GF-D8 (cell line): ENCODE measurements at places on chromosomes 2 and 18.
A peak's percentile ranks its signal among the peaks of the same experiment; 100 is the strongest.

DNA sequence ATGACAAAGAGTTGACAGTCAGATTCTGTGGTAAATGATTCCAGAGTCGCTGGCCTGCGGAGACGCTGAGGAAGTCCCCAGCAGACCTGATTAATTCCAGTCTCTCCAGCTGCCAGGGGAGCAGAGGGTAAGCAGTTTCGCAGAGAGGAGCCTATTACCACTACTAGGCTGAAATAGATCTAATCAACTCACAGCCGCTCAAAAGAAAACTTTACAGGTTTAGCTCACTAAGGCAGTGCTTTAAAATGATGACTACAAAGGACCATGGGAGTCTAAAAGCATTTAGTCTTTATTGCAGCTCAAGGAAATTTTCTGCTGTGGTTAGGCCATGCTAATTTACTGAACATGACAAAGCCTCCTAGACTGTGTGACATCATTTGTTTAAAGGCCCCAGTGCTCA lies 445.6 kb upstream of the POU3F3 start:
- DNase-seq, result no peak

GRCh38 chr2:160566717-160567116 lies 73.1 kb upstream of the RBMS1 start:
- DNase-seq, result peak; percentile 53

- no peak for DNase-seq
These were observed 25.8 kb downstream of the CALCRL start for GRCh38 chr2:187422282-187422681.

GRCh38 chr2:184551626-184552025 lies 46.7 kb upstream of the ZNF804A start:
- DNase-seq, result no peak

DNA sequence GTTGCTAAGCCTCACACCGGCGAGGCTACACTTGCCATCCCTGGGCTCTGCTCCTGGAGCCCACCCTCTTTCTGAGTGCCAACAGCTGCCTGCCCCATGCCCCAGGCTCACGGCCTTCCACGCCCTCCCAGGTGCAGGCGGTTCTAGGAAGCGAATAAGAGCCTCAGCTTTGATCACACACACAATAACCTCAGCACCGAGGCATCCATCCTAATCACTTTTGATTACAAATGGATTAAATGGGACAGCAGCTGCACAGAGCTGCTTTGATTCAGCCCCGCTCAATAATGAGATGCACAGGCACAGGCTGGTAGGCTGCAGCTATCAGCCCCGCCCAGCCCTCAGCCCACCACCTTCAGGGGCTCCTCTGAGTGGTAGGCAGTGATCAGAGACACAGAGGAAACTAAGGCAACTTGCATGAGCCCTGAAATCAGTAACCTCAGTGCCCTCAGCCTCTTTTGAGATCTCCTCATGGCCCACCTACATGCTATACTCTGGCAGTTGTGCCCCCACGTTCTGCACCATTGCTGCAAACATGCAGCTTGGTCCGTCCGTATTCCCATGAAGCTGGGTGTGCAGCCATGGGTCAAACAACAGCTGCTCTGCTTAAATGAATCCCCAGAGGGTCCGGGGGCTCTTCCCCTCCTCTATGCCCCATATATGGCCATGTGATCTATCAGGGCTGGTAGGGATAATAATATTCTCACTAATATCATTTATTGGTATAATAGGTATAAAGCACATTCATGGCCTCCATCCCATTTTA lies 171.4 kb downstream of the SETBP1 start:
- DNase-seq, result no peak

DNA sequence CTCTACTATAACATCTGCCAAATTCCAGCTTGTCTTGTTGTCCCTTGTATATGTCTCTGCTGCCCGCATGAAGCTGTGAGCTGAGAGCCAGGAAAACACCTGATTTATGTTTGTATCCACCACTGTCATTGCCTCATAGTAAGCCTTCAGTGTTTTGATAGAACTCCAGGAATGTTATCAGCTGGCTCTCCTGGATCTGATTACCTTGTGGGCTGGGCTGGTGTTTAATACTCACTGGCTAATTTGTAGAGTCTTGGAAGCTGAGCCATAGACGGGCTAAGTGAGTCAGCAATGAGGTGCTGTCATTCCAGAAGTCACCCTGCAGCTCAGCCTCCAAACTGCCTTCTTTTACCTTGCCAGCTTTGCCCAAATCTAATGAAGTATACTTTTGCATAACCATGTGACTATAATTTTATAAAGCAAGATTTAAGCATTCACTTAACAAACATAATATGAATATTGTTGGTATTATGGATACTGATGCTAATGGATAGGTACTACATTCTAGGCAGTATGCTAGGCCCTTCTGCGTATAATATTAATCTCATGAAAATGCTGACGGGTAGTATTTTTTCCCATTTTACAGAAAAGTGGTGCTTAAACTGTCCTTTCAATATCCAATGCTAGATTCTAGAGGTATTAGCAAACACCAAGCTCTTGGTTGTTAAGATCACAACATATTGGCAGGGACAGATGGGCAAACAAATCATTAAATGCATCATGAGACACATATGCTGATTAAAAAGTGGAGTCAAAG lies 62.7 kb upstream of the GATA6 start:
- DNase-seq, result no peak

- DNase-seq, result no peak
These were observed 15.6 kb upstream of the MAP3K20 start for GRCh38 chr2:173059971-173060461.

- peak; percentile 58 for DNase-seq
These were observed 376.1 kb downstream of the IRS1 start for GRCh38 chr2:226423498-226423960.

DNA sequence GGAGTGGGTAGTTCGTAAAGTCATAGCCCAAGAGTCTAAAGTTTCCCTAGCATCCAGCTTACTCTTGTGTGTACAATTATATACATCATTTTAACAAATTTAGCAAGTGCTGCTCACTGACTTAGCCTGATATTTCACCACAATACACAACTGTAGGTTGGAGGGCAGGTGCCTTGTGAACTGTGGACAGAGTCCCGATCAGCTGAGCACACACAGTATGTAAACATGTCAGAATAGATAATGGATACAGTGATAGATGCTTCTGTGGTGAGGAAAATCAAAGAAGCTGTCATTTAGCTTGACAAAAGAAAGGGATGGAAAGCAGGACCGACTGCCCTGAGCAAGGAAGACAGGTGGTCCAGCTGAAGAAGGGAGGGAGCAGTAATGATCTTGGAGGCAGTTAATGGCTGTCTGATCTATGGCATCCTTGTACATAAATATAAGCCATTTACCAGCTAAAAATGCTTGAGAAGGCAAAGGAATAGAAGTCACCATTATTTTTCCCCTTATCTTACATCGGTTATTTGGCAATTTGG lies 372.8 kb upstream of the UBE2E3 start:
- no peak for DNase-seq

GRCh38 chr2:28343971-28344715 lies 48.5 kb upstream of the FOSL2 start:
- DNase-seq, result no peak

DNA sequence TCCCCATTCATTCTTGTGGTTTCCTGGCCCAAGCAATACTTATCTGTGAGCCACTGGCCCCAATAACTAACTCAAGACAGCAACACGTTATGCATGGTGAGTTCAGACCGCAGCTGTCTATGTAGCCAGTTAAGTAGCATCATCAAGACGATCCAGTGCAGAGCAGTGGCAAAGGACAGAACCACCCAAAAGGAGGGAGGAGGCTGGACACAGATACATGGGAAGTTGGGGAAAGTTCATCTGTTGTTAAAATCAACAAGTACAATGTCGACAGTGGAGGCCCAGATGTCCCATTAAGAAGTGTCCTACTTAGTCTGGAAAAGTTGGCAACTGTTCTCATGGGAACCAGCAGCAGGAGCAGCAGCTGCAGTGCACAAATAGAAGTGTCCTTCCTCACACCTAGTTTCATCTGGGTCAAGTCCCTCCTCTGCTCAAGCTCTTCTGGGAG lies 106.9 kb upstream of the THOC1 start:
- no peak for DNase-seq

GRCh38 chr2:53562407-53562806 lies 205.2 kb upstream of the CHAC2 start:
- no peak for DNase-seq

GRCh38 chr18:29811519-29811918 lies 1231.0 kb downstream of the DSC3 start:
- DNase-seq, result no peak

- peak; percentile 27 for DNase-seq
These were observed 35.5 kb upstream of the TTR start for GRCh38 chr18:31555971-31556747.

GRCh38 chr18:6174983-6175745 lies 239.5 kb downstream of the L3MBTL4 start:
- no peak for DNase-seq

DNA sequence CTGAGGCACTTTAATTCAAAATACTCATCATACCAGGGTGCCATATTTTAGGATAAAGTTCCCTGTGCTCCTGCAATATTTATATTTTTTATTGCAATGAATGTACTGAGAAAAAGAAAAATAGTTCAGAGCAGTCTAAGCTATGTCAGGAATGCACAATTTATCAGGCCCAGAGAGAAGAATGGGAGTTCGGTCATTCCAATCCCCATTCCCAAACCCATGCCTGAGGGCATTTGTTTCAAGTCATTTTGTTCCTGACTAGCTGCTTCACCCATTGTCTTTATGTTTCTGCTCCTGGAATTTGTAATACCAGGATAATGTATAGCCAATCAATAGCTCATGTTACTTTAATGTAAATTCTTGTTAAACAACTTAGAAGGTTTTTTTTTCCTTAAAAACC lies 24.4 kb upstream of the FTCDNL1 start:
- DNase-seq, result no peak

DNA sequence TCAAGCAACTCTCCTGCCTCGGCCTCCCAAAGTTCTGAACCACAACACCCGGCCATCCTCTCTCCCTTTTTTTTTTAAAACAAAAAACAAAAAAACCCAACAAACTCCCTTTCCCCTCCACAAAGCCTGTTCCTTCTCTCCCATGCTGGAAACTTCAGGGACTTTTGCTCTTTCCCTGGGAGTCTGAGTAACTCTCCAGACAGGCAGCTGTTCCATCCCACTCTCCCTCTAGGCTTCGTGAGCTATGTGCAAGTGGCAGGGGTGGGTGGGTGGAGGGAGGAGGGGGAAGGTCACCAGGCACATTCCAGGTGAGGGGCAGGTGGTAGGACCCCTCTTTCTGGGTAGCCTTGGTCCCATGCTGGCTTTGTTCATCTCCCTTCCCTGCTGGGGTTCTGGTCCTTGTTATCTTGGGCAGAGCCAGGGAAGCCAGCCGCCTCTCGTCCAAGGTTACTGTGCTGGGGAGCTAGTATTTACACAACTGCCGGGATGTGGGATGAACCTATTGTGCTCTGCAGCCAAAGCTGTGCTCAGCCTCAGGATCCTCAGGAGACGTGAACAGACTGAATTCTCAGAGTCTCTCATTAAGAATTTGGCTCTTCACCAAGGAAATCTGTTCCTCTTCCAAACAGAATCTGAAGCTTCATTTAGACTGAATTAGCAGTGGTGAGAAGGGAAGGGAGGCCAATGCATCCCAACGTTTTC lies 106.9 kb downstream of the LIPG start:
- DNase-seq, result no peak

- DNase-seq, result no peak
These were observed 149.7 kb downstream of the NCK2 start for GRCh38 chr2:105894327-105894944.

DNA sequence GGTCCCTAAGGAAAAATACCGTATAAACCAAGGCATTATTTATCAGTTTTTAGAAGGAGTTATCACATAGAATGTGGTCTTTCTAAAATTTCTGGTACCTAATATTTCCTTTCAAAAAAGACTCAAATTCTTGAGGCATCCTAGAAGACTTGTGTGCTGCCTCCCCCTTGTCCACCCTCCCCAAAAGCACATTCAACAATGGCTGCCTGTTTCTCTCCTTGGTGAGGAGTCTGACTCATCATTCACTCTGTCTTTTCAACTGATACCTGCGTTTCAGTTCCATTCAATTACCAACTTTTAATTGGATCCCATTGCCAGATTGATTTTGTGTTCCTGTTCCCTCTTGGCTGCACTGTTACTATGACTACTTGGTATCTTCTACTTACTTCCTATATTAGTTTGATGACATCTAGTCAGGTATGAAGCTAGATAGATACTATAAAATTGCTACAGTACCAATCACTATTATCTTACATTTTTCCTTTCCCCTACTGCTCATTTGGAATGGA lies 72.9 kb downstream of the XRCC5 start:
- no peak for DNase-seq

DNA sequence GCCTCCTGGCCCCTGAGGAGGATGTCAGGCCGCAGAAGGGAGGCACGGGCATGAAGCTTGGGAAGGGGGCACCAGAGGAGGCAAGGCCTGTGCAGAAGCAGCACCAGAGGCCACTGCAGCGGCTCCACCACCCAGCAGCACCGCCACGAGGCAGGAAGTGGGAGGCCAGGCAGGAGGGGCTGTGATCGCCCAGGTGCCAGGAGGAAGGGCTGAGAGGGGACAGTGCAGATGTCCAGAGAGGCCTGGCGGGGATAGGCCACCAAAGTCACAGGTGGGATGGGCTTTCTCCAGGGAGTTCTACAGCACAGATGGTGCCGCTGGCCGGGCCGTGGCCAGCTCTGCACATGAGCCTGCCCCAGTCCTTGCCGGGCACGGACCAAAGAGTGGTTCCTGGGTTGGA lies 6.0 kb upstream of the ALPI start:
- DNase-seq, result no peak

- DNase-seq, result no peak
These were observed 201.8 kb upstream of the LYPD1 start for GRCh38 chr2:132871831-132872230.

GRCh38 chr2:27829791-27830190 lies 58.3 kb downstream of the MRPL33 start:
- DNase-seq, result no peak

GRCh38 chr2:172285010-172285621 lies 142.3 kb upstream of the ITGA6 start:
- no peak for DNase-seq

- no peak for DNase-seq
These were observed 1104.2 kb downstream of the BCL11A start for GRCh38 chr2:59449274-59449673.
